Tibial nerve (tissue), 4 donors: ENCODE measurements at places on chromosomes 4 and X. TPM values are rescaled to one million over a fixed set of nuclear protein-coding genes. Genes with fewer than 3 reads are reported as not detected.

GRCh38 chr4:126777649-126778048 lies 855.1 kb upstream of the INTU start:
- no peak for DNase-seq

DNA sequence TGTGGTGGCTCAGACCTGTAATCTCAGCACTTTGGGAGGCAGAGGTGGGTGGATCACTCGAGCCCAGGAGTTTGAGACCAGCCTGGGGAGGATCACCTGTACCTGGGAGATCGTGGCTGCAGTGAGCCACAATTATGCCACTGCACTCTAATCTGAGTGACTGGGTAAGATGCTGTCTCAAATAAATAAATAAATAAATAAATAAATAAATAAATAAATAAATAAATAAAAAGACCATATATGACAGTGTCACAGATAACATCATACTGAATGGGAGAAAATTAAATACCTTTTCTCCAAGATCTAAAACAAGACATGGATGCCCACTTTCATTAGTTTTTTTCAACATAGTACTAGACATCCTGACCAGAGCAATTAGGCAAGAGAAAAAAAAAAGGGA lies 182.8 kb downstream of the FAM47A start:
- DNase-seq = no peak

DNA sequence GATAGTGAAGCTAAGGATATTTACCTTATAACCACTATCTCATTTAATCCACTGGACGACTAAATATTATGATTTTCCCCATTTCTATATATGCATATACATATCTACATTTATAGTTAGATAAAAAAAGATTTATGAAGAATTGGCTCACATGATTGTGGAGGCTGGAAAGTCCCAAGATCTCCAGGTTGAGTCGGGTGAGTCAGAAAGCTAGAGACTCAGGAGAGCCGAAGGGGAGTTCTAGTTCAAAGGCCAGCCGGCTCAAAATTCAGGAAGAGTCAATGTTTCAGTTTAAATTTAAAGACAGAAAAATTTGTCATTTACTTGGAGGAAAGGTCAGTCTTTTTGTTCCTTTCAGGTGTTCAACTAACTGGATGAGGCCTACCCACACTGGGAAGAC lies 158.2 kb upstream of the CPEB2 start:
- DNase-seq = no peak

- no peak for DNase-seq
These were observed 93.9 kb downstream of the CEP44 start for GRCh38 chr4:174377613-174378012.

DNA sequence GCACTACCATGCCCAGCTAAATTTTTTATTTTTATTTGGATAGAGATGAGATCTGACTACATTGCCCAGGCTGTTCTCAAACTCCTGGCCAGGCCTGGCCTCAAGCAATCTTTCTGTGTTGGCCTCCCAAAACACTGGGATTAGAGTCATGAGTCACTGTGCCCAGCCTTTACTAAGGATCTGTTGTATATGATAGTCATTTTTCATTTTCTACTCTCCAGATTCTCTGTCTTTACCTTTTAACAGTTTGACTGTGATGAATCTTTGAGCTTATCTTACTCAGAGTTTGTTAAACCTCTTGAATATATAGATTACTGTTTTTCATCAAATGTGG lies 161.8 kb downstream of the FNIP2 start:
- DNase-seq = no peak

ALAS2 gene
- total RNA-seq = 1.0 TPM

PABPC1L2A gene
- not detected for total RNA-seq

AMELX gene
- total RNA-seq = not detected
